Endothelial cell of umbilical vein (primary cell): ENCODE measurements at places on chromosomes 7 and 10. TPM values are rescaled to one million over a fixed set of nuclear protein-coding genes. Genes with fewer than 3 reads are reported as not detected.
A peak's percentile ranks its signal among the peaks of the same experiment; 100 is the strongest.

TRIL gene
- total RNA-seq, result 0.97 and 1.8 TPM in 2 replicates

- DNase-seq, result no peak
Measured at GRCh38 chr10:122045212-122045611, 56.2 kb downstream of the TACC2 start.

- peak; percentile 78 for DNase-seq
Measured at GRCh38 chr7:30771174-30771879, at the start of gene MINDY4. MINDY4 (plus strand) TSS chr7:30771417; CDS start chr7:30771494, 77 bp downstream.

DNA sequence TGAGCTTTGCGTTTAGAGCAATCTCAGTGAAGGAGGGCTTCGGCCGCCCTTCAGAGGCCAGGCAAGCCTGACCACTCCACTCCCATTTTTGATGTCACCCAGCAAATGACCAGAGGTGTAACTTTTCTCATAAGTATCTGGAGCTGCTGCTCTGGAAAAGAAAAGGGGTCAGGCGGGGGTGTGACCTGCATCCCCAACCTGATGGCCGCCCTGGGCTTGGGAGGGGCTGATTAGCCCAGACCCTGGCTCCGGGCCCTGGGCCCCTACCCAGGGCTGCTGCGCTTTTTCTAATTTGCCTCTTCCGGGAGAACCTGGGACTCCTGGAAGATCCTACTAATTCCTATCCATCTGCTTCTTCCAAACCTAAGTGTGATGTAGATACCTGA, 9.6 kb upstream of the EBF3 start:
- no peak for DNase-seq
